ENCODE measurements at places on chromosomes 7 and 10.

GRCh38 chr10:89201345-89202032, 5.6 kb downstream of the CH25H start:
- DNase-seq, result no peak

DNA sequence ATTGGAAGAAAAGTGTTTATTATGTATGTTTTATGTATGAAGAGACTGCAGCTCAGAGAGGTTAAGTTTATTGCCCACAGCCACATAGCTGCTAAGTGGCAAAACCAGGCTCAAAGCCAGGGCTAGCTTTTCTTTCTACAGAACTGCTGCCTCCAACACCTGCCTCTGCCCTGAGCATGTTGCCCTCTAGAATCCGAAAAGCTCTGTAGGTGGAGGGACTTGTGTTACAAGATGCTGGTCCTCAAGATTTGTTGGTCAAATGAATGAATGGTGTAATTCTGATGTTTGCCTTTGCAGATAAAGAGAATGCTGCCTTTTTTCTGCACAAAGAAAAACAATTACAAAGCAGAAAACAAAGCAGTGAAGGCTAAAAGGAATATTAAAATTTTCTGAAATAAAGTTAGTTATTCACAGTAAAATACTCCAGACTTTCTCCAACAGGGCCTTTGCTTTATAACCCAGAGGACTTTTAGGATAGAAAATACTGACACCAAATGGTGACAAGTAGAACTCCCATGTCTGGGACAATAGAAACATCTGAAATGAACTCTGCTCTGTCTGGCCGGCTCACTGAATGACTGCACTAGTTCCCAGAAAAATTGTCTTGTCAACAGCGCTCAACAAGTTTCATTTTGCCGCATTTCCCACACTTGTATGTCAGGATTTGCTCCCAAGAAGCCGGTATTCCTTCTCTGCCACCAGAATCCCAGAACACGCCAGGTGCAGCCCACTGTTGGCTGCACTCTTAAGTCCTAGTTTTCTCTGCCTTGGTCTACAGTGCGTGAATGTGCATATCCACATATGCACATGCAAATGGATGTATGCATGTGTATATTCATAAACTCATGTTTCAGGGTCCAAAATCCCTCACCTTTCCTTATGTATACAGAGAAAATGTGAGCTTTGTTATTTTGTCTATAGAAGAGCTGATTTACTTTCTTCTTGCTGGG, 11.0 kb upstream of the DNTT start:
- DNase-seq, result peak; percentile 73

DNA sequence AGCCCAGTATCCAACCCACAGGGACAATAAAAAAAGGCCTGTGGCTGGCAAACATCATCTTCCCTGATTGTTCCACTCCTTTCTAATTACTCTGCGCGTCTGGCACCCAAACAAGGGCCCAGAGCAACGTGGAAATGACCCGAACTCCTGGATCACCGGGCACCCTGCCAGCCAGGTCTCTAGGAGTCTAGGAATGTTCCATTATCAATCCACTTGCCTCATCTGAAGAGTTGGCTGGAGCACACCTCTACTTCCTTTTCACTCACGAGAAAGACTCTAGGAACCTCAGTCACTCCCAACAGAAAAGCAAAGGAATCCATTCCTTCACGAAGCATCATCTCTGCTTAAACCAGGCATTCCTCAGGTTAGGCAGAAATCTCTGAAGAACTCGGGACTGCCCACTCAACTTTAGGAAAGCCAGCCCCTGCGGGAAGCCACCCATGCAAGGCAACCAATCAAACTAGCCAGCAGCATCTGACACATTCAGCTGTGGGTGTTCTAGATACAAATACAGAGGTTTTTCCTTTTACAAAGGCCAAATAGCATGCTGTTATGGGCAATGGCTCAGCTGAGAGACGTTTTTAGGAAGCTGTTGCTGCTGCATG, 37.7 kb downstream of the ATXN7L1 start:
- DNase-seq, result peak; percentile 23

DNA sequence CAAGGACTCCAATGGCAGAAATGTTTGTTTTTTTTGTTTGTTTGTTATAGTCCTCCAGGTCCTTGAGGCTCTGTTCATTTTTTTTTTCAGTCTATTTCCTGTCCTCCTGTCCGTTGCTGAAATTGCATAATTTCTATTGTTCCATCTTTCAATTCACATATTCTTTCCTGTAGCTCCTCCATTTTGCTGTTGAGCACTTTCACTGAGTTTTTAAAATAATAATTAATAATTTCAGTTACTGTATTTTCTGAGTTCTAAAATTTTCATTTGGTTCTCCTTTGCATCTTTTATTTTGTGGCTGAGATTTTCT, 202.3 kb upstream of the AGR3 start:
- DNase-seq, result no peak

- DNase-seq, result no peak
Measured at GRCh38 chr10:113735913-113736312, 15.6 kb upstream of the PLEKHS1 start.

DNA sequence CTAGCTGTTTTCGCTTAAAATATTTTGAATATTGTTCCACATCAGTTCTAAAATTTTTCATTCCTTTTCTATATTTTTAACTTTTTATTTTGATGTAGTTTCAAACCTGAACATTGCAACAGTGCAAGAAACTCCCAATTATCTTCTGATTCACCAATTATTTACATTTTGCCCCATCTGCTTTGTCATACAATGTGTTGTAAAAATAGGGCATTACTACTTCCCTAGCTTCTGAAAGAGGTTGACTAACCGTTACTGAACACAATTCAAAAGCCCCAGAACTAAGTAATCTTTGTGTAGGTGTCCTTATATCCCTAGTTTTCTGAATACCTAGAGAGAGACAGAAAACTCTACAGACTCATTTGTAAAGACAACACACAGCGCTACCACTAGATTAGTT, 86.7 kb downstream of the AVL9 start:
- no peak for DNase-seq

- no peak for DNase-seq
Measured at GRCh38 chr7:409339-410281, 110.0 kb downstream of the PDGFA start.

GRCh38 chr7:149569726-149570422, 72.3 kb upstream of the ZNF746 start:
- no peak for DNase-seq

GRCh38 chr10:22159180-22159579, 58.6 kb downstream of the EBLN1 start:
- DNase-seq, result no peak

- DNase-seq, result peak; percentile 18
Measured at GRCh38 chr7:152335900-152336571, 99.8 kb downstream of the KMT2C start.

- DNase-seq, result no peak
Measured at GRCh38 chr10:68095153-68095552, 14.1 kb upstream of the MYPN start.

DNA sequence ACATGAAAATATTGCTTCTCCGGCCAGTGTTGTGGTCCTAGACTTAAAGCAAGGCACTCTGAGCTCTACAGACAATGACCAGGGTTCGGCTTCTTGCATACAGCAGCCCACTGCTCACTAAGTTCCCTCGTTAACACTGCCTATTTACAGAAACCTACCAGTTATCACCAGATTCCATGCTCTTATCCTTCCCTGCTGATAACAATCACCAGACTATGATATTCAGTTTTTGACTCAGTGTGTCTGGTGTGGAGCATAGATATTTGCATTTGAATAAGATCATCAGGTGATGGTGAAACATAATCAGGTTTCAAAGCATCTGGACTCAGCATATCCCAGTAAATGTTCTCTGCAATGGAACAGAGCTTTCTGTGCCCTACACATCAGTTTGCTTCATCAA, 182.3 kb downstream of the SNX13 start:
- DNase-seq, result no peak

GRCh38 chr10:43389867-43390266, 18.4 kb downstream of the FXYD4 start:
- no peak for DNase-seq

- peak; percentile 97 for DNase-seq
Measured at GRCh38 chr7:48089046-48090003, at the start of gene UPP1. Gene UPP1 (plus strand): TSS chr7:48089265. CDS start chr7:48094784, 5,519 bp downstream.

- no peak for DNase-seq
Measured at GRCh38 chr7:44376429-44377133, 51.2 kb upstream of the CAMK2B start.

GRCh38 chr7:6256109-6256483, 16.3 kb downstream of the CYTH3 start:
- DNase-seq, result no peak

GRCh38 chr10:88848499-88848898, 3.1 kb downstream of the ANKRD22 start:
- DNase-seq, result peak; percentile 81

DNA sequence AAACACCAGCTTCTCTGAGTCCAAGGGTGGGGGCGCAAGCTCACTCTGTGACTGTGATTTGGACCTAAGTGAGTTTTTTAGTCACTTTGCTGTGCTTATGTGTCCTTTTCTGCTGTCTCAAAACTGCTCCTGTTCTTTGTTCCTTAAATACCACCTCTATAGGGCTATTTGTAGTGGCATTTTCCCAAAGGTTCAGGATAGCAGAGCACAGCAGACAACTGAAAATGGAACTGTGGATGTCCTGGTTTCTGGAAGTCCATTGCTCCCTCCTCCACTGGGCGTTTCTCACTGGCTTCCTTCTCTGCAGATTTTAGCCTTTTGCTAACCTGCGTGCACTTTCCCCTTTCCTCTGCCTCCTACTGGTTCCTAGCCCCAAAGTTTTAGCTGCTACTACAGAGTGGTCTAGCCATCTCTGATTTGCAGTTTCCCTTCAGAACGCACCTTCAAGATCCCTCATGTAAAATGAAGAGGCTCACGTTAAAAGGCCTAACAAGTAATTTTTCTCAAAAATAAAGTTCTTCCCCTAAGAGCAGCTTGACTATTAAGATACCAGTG, 25.6 kb downstream of the BLVRA start:
- no peak for DNase-seq

- no peak for DNase-seq
Measured at GRCh38 chr7:93945083-93945482, 23.5 kb downstream of the GNG11 start.

- no peak for DNase-seq
Measured at GRCh38 chr7:124690840-124691239, 74.8 kb downstream of the GPR37 start.

DNA sequence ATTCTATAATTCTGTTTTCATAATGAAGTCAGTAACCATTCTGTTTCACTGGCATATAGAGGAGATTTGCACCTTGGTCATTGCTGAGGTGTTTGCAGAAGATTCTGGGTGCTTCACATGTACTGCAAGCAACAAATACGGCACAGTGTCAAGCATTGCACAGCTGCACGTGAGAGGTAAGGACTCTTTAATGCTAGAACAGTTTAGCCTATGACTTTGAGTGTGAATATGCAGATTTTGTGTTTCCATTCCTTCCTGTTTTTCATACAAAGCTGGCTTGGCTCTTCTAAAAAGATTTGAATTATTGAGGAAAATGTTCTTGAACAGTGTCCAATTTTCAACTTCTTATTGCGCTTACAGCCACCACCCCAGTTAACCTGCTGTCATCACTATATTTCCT, 56.4 kb downstream of the MYPN start:
- DNase-seq, result no peak

DNA sequence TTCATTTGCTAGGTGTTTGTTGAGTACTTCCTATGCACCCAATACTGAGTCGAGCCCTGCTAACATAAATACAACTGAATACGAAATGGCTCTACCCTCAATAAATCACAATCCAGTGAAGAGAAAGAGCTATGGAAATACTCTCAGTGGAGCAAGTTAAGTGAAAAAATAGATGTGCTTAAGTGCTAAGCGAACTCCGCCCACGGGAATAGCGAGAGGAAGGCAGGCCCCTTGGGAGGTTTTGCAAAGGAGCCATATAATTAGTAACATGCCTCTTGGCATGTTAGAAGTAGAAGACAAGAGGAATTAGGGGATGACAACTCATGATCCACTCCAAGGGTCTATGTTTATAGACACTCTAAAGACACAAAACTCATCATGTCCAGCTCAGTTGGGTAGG, 42.8 kb upstream of the TSPAN33 start:
- DNase-seq, result no peak

DNA sequence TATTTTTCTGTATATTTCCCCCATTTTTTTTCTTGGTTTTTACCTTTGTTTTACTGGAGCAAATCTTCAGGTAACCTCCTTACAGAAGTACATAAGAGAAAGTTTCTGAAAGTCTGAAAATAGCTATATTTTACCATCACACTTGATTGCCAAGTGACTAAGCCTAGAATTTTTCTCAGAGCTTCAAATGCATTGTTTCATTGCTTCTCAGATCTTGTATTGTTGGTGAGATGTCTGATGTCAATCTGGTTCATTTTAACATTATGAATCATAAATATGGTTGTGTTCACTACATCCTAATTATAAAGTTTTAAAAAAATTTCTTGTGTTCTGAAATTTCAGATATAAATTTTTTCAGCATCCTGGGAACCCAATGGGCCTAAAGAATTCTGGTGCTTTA, 228.2 kb downstream of the AHR start:
- no peak for DNase-seq
